Karpas-422 (cell line): ENCODE measurements at places on chromosomes 16 and 17. TPM values are rescaled to one million over a fixed set of nuclear protein-coding genes. Genes with fewer than 3 reads are reported as not detected.
A peak's percentile ranks its signal among the peaks of the same experiment; 100 is the strongest.

Gene SLC9A5
- 4.9 and 6.1 TPM in 2 replicates for total RNA-seq

Gene TMEM235
- not detected in 2 replicates for total RNA-seq

Gene LRRC45
- total RNA-seq = 13.3 and 20.2 TPM in 2 replicates

- H3K4me3 ChIP-seq = no peak overlapping the region
- no peaks in the 10 kb centered on the region for H3K36me3 ChIP-seq
- no peak overlapping the region for H3K27ac ChIP-seq
- no peaks in the 10 kb centered on the region for H3K27me3 ChIP-seq
- no peaks in the 10 kb centered on the region for H3K4me1 ChIP-seq
Measured at GRCh38 chr17:27578718-27579085, 52.3 kb upstream of the LGALS9 start.

DNA sequence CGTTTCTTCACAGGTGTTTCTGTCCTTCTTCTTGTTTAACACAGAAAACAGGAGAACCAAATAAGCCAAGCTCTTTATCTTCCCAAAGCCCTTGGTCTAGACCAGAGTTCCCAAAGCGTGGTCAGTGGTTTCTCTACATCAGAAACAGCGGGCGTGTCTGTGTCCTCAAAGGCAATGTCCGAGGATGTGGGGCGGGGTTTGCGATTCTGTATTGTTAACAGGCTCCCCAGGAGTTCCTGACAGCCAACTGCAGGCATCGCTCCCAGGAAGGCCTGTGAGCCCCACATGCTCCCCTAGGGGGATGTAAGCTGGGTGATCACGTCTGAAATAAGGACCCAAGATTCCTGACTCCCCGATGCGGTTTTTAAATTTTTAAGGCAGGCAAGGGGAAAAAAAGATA is 28.4 kb upstream of the SLC25A19 start:
- peaks cover 26% of the 10 kb centered on the region; the same call in 1 of the 2 replicates for H3K36me3 ChIP-seq
- peak overlapping the region; percentile 39 for H3K27ac ChIP-seq
- no peak overlapping the region for H3K4me3 ChIP-seq
- DNase-seq = no peak
- peaks cover 39% of the 10 kb centered on the region for H3K4me1 ChIP-seq

GRCh38 chr17:72661116-72661944 is 431.2 kb downstream of the SLC39A11 start:
- DNase-seq = no peak
- no peak overlapping the region for H3K27ac ChIP-seq
- no peak overlapping the region for H3K4me3 ChIP-seq
- no peaks in the 10 kb centered on the region for H3K36me3 ChIP-seq
- no peaks in the 10 kb centered on the region for H3K27me3 ChIP-seq
- peaks cover 24% of the 10 kb centered on the region for H3K4me1 ChIP-seq

DNA sequence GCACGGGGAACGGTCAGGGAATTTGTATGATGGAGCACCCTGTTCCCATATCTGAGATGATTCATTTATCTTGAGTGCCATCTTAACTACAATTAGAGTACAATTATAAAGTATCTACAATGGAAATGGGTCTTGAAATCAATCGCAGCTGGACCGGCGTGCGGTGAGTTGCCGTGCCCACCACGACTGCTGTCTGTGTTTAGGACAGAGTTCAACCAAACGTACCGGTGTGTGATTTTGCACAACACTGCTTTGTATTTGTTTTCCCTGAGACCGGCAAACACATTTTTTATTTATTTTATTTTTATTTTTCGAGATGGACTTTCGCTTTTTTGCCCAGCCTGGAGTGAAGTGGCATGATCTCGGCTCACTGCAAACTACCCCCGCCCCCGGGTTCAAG is 457.0 kb downstream of the WWOX start:
- H3K36me3 ChIP-seq = no peaks in the 10 kb centered on the region
- no peaks in the 10 kb centered on the region for H3K27me3 ChIP-seq
- no peak overlapping the region for H3K4me3 ChIP-seq
- DNase-seq = no peak
- H3K27ac ChIP-seq = no peak overlapping the region

GRCh38 chr17:8835106-8835505 is 32.4 kb downstream of the PIK3R6 start:
- H3K4me3 ChIP-seq = no peak overlapping the region
- H3K36me3 ChIP-seq = no peaks in the 10 kb centered on the region
- H3K27me3 ChIP-seq = no peaks in the 10 kb centered on the region
- no peak overlapping the region for H3K27ac ChIP-seq
- DNase-seq = no peak

DNA sequence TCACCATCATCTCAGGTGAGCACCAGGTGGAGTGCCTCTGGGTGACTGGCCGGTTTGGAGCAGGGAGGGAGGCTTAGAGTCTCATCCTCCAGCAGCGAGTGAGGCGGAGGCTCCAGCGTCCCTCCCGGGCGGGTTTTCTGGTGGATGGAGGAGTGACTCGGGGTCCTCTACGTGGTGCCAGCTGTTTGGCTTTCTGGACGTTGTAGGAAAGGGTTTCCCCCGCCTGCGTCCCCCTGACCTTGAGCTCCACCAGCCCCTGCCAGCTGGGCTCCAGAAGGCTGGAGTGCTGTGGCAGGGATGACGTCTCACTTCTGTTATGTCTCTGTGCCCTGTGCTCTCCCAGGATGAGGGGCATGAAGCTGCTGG is 522 bp downstream of the DNASE1 start:
- DNase-seq = no peak
- no peaks in the 10 kb centered on the region for H3K27me3 ChIP-seq
- peaks cover 8% of the 10 kb centered on the region for H3K4me1 ChIP-seq
- H3K36me3 ChIP-seq = peaks cover 17% of the 10 kb centered on the region; the same call in 1 of the 2 replicates
- no peak overlapping the region for H3K27ac ChIP-seq
- H3K4me3 ChIP-seq = no peak overlapping the region

DNA sequence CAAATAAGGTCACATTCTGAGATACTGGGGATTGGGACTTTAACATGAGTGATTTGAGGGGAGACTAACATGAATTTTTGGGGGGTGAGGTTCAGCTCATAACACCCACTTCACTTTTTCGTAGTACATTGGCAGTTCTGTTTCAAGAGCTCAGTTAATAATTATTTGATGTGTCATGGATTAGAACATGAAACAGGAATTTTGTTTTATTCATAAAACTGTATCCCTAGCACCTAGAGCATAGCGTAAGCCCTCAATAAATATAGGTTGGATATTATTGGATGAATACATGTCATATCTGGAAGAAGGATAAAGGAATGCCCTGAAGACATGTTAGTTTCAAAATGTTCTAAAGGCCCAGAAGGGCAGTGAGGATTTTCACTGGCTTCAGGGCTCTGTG is 119.8 kb downstream of the PRKCA start:
- no peak overlapping the region for H3K27ac ChIP-seq
- H3K4me1 ChIP-seq = peaks cover 15% of the 10 kb centered on the region
- H3K4me3 ChIP-seq = no peak overlapping the region
- H3K27me3 ChIP-seq = 0 out of 2 replicates have a peak, but pooled peaks cover 2% of the 10 kb centered on the region

DNA sequence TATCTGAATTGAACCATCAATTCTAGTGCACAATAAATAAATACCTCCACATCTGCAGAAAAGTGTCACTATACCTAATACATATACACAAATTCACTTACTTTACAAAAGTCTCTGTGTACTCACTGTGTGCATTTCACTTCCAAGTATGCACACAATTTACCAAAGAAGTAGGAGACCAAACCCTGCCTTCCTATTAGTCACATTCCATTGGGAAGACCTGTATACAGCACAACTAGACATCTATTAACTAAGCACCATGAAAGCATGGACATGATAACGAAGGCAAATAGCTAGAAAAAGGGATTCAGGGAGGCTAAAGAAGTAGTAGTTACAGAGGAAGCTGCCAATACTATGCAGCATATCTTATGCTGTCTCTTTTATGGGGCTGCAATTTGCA is 139.5 kb downstream of the SNX11 start:
- peaks cover 6% of the 10 kb centered on the region for H3K4me1 ChIP-seq
- no peak for DNase-seq
- no peak overlapping the region for H3K27ac ChIP-seq
- no peak overlapping the region for H3K4me3 ChIP-seq
- H3K27me3 ChIP-seq = no peaks in the 10 kb centered on the region

- no peaks in the 10 kb centered on the region for H3K36me3 ChIP-seq
- peak overlapping the region; percentile 71 for H3K27ac ChIP-seq
- no peak overlapping the region; the same call in 1 of the 2 replicates for H3K4me3 ChIP-seq
- H3K27me3 ChIP-seq = no peaks in the 10 kb centered on the region
- DNase-seq = no peak
Measured at GRCh38 chr16:53775106-53775820, 71.3 kb downstream of the FTO start.

- H3K4me3 ChIP-seq = no peak overlapping the region
- no peaks in the 10 kb centered on the region for H3K36me3 ChIP-seq
- no peak overlapping the region for H3K27ac ChIP-seq
- peaks cover 5% of the 10 kb centered on the region for H3K4me1 ChIP-seq
Measured at GRCh38 chr16:65113441-65113840, 8.4 kb downstream of the CDH11 start.

DNA sequence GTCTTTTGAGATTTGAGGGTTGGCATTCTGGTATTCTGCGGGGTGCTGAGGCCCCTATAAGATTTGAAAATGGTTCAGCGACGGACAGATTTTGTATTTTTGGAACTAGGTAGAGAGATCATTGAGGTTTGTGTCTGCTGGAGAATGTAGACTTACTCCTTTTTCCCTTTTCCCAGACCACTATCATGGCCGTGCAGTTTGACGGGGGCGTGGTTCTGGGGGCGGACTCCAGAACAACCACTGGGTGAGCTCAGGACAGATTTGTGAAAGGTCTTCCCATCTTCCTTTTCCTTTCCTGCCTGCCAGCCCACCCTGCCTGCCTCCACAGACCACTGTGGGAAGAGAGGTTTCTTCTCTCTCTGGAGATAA is 572 bp downstream of the PSMB6 start:
- peak overlapping the region; percentile 95 for H3K4me3 ChIP-seq
- H3K36me3 ChIP-seq = peaks cover 12% of the 10 kb centered on the region
- H3K4me1 ChIP-seq = peaks cover 12% of the 10 kb centered on the region
- H3K27me3 ChIP-seq = no peaks in the 10 kb centered on the region

DNA sequence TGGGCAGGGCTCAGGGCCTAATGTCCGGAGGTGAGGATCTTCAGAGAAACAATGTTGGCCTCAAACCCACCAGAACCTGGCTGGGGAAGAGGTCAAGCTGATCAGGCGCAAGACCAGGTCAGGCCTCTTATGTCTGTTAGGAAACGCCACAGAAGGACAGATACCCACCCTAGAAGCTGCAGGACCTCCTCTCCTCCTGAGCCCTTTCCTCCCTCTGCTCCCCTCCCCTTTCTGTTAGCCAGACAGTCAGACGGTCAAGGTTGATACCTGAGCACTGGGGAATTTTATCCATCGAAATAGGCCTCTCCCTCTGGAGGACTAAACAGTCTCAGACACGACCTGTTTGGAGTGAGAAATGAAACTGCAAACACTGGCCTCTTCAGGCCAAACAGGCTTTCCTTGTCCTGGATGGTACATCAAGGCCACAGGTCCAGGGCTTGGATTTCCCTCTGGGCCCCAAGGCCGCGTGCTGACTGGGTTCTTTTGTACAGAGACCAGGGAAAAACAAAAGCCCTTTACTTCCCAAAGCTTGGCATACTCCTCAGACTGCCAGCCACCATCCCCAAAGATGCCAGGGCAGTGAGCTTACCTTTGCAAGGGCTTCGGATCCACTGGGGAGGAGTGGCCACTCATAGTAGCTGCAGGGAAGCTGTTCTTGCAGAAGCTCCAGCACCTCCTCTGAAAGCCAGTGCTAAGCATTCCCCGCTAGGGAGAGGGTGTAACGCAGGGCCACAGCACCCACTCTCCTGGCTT is 135.8 kb downstream of the CCDC182 start:
- H3K36me3 ChIP-seq = peaks cover 12% of the 10 kb centered on the region; the same call in 1 of the 2 replicates
- H3K4me3 ChIP-seq = peak overlapping the region; percentile 8; the same call in 1 of the 2 replicates
- no peaks in the 10 kb centered on the region for H3K27me3 ChIP-seq
- H3K27ac ChIP-seq = peak overlapping the region; percentile 99

DNA sequence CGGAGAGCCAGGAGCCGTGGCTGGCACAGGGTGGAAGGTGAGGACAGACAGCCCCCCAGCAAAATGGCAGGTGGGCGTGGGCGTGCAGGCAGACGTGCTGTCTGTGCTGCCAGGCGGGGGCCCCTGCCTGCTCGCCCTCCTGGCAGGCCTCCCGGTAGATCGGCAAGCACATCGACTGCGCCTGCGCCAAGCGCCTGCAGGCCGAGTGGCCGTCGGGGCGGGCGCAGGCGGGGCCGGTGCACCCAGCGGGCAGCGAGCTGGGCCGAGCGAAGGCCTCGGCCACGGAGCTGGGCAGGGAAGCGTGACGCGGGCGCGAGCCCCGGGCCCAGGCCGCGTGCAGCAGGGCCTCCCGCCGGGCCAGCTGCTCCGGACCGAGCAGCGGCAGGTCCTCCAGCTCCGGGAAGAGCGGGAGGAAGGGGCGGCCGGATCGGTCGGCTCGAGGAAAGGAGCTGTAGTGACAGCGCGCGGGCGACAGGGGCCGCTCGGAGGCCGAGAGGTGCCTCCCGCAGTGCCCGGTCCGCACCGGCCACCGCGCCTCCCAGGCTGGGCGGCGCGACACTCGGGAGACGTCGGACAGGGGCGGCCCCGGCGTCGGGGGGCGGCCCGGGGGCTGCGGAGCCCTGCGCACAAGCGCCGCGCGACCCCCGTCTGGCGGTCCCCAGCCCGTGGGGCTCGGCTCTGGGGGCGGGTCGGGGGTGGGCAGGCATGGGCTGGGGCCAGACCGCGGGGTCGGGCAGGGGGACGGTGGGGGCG is 16.9 kb downstream of the GRIN2C start:
- no peaks in the 10 kb centered on the region for H3K36me3 ChIP-seq
- DNase-seq = no peak
- H3K4me3 ChIP-seq = no peak overlapping the region
- H3K27me3 ChIP-seq = no peaks in the 10 kb centered on the region
- peaks cover 12% of the 10 kb centered on the region for H3K4me1 ChIP-seq

- DNase-seq = no peak
- H3K4me1 ChIP-seq = peaks cover 22% of the 10 kb centered on the region
- H3K36me3 ChIP-seq = peaks cover 11% of the 10 kb centered on the region
- H3K27me3 ChIP-seq = no peaks in the 10 kb centered on the region
- H3K4me3 ChIP-seq = peak overlapping the region; percentile 96
- H3K27ac ChIP-seq = peak overlapping the region; percentile 78
Measured at GRCh38 chr16:71807905-71808592, 585 bp downstream of the AP1G1 start.

DNA sequence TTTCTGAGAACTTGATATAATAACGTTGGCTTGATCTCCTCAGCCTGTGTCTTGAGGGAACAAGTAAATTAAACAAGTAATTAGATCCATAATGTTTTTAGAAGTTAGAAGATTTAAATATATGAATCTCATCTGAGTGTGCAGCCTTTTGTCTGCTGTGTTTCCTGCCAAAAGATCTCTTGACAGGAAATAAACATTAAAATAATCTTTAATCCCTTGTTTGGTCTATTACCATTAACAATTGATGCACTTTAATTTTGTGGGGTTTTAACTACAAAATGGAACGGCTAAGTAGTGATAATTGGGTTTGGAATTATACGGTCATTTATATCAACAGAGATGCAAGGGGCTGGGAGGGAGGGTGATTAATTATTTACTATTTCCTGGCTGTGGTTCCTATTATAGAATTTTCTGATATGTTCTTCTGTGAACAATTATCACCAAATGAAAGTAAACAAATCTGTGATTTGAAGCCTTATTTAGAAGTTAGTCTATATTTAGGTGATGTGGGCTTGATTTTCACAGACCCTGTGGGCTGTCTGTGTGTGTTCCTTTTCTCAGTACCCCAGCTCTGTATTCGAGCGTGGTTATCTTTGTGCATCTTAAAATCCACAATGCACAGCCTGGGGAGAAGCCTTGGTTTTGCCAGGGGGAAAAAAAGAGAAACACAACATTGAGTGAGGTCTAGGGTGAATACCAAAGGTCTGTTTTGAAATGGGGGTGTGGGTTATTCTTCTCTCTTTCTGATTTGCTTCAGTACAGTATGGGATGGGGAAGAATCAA is 556.1 kb downstream of the WWOX start:
- H3K4me3 ChIP-seq = no peak overlapping the region
- no peak for DNase-seq
- H3K4me1 ChIP-seq = no peaks in the 10 kb centered on the region
- no peaks in the 10 kb centered on the region for H3K27me3 ChIP-seq
- H3K36me3 ChIP-seq = no peaks in the 10 kb centered on the region
